ENCODE measurements at places on chromosomes 6 and 20.

DNA sequence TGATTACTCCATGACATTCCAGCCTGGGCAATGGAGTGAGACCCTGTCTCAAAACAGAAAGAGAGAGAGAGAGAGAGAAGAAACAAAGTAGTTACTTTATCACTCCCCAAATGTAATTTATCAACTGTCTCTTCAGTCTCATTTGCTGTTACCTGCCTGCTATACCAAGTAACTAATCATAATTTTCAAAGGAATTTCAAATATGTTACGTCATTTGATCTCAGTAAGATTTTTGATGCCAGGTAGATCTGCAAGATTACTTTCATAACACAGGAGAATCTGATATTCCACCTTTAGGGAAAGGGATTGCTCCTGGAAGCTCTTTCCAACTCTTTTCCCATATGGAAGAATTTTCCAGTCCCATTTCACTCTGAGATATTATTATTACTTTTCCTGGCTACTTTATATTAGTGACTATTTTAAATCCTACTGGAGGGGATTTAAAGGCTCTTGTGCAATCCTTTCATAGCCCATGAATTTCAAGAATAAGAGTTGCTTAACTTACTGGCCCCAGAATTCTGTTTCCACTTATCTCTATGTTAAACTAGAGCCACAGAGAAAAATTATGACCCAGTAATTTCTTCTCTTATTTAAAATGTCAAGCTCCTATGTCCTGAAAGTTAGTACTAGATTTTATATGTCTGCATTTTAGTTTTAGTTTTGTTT, 390.2 kb upstream of the FLRT3 start:
- no peak for DNase-seq

GRCh38 chr20:51428401-51429143, 113.9 kb downstream of the NFATC2 start:
- DNase-seq, result no peak

- DNase-seq, result no peak
Measured at GRCh38 chr6:115363379-115363778, 697.3 kb downstream of the FRK start.

- no peak for DNase-seq
Measured at GRCh38 chr20:13525225-13525940, 113.3 kb downstream of the TASP1 start.

- no peak for DNase-seq
Measured at GRCh38 chr6:158023597-158023939, 41.9 kb downstream of the SYNJ2 start.

GRCh38 chr6:84428300-84428907, 201.0 kb upstream of the CEP162 start:
- peak; percentile 38 for DNase-seq

DNA sequence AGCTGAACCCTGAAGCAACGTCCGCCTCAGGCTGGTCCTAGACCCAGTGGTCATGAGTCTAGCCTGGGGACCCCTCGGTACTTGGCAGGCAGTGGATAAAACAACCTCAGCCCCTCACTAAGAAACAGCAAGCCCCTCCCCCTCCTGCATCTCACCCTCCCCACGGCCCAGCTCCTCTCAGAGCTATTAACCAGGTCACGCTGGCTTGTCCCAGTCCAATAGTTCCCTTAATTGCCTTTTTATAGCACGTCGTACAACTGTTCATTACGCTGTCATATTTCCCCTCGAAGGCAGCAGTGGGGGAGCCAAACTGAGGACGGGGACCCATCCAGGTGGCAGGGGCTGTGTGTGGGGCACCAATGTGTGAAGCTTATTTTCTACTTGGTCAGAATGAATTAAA, 8.6 kb upstream of the SLC32A1 start:
- no peak for DNase-seq

GRCh38 chr6:95197590-95197989, 379.7 kb upstream of the MANEA start:
- DNase-seq, result no peak

DNA sequence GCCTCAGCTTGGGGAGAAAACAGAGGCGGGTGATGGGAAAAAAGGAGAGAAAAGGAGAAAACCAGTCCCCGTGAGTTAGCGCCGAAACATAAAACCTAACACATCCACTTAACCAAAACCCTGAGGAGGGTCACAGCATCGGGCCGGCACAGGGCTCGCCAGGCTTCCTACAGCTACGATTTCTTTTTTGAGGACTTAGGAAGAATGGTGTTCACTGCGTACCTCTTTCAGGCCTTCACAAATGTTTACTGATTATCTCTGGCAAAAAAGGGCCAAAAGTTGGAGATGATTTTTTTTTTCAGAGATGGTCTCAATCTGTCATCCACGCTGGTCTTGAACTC, 48.8 kb downstream of the DSTN start:
- DNase-seq, result no peak

DNA sequence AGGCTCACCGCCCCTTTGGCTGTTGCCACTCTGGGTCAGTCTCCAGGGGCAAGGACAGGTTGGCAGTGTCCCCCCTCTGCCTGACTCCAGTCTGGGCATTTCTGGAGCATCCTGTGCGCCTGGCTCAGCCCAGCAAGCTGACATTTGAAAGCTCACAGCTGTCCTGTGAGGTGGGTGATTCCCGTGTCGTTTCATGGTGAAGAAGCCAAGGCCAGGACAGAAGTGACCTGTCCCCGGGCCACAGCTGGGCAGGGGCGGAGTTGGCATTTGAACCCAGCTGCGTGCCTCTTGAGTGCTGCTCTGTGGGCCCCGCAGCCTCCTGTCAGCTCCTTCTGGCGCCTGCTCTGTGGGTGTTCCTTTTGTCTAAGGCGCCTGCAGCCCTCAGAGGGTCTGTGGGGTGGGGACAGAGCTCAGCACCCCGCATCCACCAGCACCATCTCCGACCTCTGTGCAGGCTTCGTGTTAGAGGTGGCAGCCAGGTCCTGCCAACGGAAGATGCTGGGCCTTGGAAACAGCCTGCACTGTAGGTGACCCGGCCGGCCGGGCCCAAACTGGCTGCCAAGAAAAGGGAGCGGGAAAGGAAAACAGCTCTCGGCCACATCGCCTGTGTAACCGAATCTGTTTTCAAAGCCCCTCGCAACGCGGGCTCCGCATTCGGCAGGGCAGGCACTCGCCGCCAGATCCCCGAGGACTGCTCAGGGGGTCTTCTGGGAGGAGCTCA, 5.8 kb upstream of the GATA5 start:
- no peak for DNase-seq

GRCh38 chr6:41190791-41191190, 10.2 kb downstream of the TREML2 start:
- no peak for DNase-seq

DNA sequence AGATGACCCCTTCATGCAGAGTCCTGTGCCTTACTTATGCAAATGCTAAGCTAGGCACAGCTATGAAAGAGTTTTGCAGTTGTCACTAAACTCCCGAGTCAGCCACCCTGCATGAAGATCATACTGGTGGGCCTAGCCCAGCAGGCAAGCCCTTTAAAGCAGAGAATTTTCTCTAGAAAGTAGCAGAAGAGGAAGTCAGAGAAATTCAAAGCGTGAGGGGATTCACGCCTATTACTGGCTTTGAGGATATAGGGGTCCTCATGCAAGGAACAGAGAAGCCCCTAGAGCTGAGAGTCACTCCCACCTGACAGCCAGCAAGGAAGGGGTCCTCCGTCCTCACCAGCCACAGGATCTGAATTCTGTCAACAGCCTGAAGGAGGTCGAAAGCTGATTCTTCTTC, 54.6 kb downstream of the MYB start:
- no peak for DNase-seq

GRCh38 chr6:130525408-130525807, 159.6 kb downstream of the TMEM200A start:
- no peak for DNase-seq

- DNase-seq, result peak; percentile 35
Measured at GRCh38 chr6:135291288-135292076, 110.4 kb downstream of the MYB start.

GRCh38 chr6:15317251-15317650, 71.4 kb downstream of the JARID2 start:
- DNase-seq, result no peak

- no peak for DNase-seq
Measured at GRCh38 chr20:2922957-2923356, 49.7 kb downstream of the PTPRA start.

DNA sequence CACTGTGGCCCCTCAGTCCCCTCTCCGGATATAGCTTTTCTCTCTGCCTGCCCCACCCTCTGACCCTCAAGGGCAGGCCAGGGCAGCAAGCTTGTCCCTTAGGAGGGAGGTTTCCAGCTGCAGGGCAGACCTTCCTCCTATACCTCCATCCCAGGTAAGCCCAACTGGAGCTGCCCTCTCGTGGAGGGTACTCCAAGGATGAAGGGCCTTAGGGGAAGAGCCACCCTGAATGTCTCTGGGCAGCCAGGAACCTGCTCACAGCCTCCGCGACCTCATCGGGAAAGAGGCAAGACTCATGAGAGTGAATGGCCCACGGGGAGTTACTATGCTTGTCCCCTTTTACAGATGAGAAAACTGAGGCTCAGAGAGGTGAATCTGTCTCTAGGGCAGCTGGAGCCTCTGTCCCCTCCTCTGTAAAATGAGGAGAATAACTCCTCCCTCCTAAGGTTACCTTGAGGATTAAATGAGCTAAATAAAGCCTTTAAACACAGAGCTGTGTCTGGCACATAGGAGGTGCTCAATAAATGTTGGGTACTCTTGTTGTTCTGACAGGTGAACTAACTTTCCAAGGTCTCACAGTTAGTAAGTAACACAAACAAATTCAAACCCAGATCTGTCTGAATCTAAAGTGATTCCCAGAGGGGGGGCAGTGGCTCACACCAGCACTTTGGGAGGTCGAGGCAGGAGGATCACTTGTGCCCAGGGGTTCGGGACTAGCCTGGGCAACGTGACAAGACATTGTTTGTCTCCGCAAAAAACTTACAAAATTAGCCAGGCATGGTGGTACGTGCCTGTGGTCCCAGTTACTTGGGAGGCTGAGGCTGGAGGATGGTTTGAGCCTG, 12.1 kb downstream of the SRXN1 start:
- DNase-seq, result no peak

GRCh38 chr6:3990692-3991491, 88.0 kb downstream of the FAM217A start:
- peak; percentile 74 for DNase-seq

DNA sequence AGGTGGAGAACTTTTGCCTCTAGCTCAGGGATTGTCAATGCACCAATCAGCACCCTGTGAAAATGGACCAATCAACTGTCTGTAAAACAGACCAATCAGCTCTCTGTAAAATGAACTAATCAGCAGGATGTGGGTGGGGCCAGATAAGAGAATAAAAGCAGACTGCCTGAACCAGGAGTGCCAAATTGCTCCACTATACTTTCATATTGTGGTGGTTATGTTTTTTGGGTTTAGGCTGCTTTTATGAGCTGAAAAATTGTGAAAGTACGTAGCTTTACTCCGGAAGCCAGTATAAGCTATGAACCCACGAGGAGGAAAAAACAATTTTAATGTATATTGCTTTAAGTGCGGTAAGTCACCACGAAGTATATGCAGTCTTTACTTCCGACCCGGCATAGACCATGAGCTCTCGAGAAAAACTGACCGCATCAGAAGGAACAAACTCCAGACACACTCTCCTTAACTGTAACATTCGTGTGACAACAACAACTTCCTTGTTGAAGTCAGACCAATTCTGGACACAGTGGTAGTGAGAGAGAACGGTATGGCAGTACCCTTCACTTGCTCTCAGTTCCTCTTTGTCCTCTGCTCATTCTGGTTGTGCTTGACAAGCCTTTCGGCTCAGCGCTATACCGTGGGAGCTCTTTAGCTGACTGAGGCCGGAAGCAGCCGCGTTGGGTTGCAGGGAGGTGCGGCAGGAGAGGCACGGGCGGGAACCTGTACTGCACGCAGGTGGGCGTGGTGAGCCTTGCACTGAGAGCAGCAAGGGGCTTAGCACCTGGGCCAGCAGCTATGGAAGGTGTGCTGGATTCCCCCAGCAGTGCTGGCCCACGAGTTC, 81.9 kb upstream of the E2F3 start:
- peak; percentile 79 for DNase-seq

- peak; percentile 89 for DNase-seq
Measured at GRCh38 chr6:28863604-28864325, 60.0 kb downstream of the TRIM27 start.

DNA sequence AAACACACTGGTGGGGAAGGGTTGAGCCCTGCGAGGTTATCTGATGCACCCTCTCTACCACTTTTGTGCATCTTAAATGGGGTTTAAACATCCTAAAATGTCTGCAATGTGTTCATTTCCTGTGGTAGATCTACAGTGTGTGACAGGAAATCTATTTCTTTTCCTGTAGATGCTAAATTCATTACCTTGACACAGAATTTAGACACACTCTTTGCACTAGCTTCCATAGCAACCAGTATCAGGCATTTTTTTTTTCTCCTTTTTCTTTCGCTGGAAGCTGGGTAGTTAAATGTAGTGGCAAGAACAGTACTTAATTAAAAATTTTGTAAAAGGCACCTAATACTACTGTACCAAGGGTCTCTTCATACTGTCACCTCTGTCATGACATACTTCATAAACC, 141.1 kb downstream of the RFPL4B start:
- DNase-seq, result no peak

GRCh38 chr20:24966317-24967012, 17.4 kb downstream of the CST7 start:
- DNase-seq, result no peak
